ENCODE measurements at places on chromosomes 5 and 9.

- no peak for DNase-seq
Measured at GRCh38 chr5:94855543-94855942, 237.1 kb downstream of the SLF1 start.

DNA sequence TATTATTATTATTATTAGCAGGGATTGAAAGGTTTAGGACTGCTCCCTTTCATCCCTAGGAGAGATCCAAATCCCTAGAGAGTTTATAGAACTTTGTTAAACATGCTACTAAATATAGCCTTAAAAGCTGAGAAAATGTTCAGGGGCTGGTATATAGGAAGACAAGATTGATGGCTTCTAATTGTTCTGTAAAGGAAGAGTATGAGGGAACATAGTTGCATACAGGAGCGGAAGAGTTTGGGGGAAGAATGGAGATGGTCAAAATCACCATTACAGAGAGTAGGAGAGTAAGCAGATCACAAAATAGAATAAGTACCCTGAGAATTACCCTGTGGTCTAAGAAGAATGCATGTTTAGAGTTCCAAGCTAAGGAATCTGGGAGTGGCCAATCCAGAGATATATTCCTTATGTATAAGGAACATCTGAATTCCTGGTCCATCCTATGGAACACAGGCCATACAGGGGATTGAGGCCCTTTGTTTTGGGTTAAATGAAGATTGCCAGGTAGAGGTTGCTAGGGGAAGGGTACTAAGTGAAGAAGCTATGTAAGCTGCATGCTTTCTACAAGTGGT is 158.0 kb upstream of the APC start:
- no peak for DNase-seq

GRCh38 chr5:137566118-137566541 is 67.0 kb upstream of the SPOCK1 start:
- no peak for DNase-seq

GRCh38 chr9:128242828-128243214 is 33.0 kb downstream of the GOLGA2 start:
- DNase-seq = no peak

GRCh38 chr9:132894346-132894745 is 15.6 kb downstream of the SPACA9 start:
- DNase-seq = peak; percentile 25

- DNase-seq = no peak
Measured at GRCh38 chr5:134634227-134634626, 1.6 kb upstream of the SAR1B start.

DNA sequence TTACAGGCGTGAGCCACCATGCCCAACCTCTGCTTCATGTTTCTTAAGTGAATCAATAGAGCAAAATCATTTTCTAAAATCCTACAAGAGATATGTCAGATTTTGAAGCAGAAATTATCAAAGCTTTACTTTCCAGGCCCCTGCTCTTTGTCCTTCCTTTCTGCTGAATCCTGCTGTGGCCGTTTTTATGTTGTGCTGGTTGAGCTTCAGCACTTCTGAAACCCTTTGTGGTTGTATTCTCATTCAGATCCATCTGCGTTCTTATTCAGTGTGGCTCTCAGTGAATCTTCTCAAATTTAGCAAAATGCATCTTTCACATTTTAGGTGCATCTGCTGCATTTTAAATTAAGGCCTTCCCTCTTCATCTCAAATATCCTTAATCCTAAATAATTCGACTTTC is 26.0 kb downstream of the JMY start:
- no peak for DNase-seq

- no peak for DNase-seq
Measured at GRCh38 chr9:16106021-16106571, 553.3 kb downstream of the CCDC171 start.

DNA sequence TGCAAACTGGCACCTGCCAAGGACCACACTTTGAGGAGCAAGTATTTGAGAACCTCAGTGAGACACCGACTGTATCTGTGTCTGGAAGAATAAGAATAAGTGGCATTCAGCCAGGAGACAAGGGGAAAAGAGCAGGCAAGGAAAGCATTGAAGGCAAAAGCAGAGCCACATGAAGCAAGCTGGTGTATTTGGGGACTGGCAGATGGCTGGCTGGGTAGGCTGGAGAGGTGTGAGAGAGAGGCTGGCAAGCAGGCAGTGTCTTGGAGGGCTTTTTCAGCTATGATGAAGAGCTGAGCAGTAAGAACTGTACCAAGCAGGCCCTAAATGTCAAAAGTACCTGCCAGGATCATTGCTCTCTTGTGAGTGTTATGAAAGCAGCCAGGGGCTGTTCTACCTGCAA is 14.1 kb upstream of the C5orf58 start:
- DNase-seq = no peak

DNA sequence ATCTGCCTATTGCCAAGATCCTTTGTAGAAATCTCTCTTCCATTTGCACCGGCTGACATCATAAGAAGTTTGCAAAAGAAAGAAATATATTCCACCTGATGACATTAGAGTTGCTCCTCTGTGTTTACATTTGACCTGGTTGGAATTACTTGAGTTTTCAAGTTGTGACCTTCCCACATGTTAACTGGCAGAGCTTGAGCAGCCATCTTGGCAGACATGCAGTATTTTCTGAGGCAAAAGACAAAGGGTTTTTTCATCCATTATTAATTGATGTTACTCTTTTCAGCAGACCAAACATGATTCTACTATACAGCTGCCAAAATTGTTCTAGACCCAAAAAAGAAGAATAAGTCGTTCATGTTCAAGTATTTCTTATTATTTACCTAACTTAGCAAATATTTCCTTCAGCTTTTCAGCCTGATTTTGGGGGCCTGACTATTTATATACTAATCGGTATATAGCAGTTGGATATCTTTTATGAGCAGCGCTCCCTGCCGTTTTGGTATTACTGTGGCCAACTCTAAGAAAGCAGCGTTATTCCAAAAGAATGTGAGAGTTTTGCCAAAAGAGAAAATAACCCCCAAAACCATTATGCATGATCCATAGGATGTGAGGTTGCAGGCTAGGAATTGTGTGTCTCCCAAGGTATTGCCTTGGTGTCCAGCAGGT is 212.9 kb downstream of the PBX3 start:
- DNase-seq = no peak

GRCh38 chr9:98117984-98118639 is 910 bp downstream of the TRIM14 start:
- DNase-seq = peak; percentile 62

DNA sequence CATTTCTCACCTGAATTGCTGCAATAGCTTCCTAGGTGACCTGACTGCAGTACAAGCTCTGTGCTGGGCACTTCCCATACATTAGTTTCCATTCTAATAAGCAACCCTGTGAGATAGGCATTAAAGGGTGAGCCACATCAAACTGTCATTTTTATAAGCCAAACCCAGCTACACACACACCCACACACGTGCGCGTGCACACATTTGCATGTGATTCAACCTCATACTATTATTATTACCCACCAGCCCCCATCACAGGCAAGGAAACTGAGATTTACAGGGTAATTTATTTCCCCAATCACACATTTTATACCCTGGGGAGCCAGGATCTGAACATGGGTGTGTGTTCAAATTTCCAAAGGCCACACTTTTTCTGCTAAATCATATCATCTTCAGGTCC is 93.6 kb downstream of the TTLL11 start:
- no peak for DNase-seq

GRCh38 chr5:107853031-107853430 is 182.3 kb upstream of the EFNA5 start:
- no peak for DNase-seq

DNA sequence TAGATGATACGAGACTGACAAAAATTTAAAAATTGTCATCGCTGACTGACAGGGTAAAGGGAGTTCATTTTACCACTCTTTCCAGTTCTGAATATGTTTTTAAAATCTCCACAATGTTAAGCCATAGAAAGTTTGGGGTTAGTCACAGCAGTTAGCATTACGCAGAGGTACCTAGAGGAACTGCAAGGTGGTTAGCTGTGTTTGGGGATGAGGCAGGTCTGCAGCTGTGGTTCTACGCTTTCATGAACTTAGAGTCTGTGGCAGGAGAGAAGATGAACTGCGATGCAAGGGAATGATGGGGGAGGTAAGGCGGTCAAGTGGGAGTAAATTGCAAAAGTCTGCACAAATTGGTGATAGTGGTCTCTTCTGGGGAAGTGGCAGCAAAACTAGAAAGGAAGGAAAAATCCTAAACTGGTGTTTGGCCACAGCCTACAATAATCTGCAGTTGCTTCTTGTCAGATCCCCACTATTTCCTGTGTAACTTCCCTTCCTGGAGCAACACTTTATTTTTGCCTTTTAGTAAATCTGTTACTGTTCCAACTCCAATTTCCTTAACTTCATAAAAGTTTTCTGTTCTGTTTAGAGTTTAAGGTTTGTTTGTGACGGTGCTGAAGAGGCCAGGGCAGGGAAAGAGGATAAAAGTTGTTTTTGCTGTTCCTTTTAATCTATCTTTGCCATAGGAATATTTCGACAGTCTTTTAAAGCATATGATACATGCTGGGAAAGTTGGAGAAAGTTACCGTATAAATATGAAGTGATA is 38.6 kb upstream of the SNX2 start:
- no peak for DNase-seq

DNA sequence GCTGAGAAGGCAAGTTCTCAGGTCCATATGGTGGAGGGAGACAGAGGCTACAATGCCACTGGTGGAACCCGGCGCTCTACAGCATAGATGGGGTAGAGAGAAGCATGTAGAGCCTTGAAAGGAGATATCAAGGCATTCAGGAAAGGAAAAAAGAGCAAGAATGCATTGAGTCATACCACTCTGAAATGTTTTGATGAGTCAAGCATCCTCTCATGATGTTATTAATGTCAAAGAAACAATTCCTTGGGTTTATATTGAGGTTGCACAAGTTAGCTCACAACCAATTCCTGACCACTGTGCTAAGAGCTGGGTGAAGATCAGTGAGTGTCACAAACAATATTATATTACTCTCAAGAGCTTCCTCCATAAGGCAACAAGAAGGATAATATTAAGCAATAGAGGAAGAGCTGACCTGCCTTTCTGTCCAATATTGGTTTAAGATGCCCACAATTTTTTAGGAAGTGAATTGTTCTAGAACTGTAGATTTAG is 178.0 kb downstream of the RFK start:
- DNase-seq = no peak

DNA sequence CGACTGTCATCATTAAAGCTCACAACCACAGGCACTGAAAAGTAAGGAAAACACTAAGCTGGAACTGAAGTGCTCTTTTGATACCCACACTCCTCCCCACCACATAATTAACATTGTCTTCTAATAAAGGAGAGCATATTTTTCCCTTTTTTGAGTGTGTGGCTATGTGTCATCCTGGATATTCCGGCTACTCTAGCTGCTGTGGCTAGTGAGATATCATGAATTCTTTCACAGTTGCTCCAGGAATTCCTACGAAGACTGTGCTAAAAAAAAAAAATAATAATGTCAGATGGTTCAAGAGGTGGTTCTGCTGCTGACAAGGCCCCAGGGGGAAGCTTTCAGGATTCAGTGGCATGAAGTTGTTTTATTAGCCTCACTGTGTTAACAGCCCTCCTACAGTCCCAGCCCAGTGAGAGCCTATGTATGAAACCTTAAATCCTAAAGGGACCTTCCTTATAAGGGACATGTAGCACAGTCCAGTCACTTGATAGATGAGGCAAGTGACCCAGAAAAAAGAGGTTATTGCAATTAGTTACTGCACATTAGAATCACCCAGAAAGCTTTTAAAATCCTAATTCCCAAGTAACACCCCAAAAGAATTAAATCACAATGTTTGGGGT is 46.6 kb downstream of the TMEM252 start:
- DNase-seq = no peak

- peak; percentile 68 for DNase-seq
Measured at GRCh38 chr5:6704361-6704851, 8.8 kb upstream of the TENT4A start.

- DNase-seq = no peak
Measured at GRCh38 chr9:21015129-21015815, 16.2 kb downstream of the HACD4 start.

DNA sequence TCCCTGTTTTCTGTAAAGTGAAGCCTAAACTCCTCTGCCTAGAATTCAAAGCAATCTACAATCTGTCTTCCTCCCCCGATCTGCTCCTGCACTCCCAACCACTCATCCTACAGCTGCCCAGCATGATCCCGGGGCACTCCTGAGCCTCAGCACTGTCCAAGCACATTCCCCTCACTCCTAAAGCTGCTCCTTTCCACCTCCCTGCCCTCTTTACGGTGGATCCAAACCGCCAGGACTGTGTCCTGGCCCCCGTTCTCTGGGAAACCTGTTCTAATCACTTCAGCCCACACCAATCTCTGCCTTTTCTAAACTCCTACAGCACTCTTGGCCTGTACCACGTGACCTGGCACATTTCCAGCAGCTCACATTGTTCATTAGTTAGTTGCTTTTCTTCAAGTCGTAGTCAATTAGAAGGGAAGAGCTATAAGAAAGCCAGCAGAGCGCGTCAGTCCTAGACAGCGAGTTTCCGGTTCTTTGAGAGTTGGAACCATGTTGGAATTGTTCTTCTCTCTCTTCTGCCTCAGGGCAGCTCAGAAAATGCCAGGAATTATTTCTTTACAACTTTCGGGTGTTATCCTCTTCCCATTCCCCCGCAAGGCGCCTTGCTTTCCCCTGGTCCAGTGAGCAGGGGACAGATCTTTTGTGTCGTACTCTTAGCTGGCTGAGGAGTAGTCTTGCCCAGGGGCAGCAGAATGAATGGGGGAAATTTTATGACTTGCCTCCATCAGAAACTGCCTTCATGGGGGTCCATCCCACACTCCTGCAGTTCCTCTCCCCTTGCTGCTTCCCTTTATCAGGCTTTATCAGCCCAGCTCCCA is 60.7 kb downstream of the NRG2 start:
- DNase-seq = no peak

GRCh38 chr9:87350915-87351314 is 146.8 kb upstream of the DAPK1 start:
- DNase-seq = no peak

GRCh38 chr5:174188295-174188694 is 142.8 kb downstream of the NSG2 start:
- no peak for DNase-seq

- DNase-seq = no peak
Measured at GRCh38 chr5:96880444-96881164, 4.3 kb downstream of the ERAP2 start.
